Smooth muscle cell of the brain vasculature (primary cell): ENCODE measurements at places on chromosomes 3 and 15.

- DNase-seq = peak; percentile 98
Measured at GRCh38 chr3:128726023-128727016, at the start of gene RAB7A. Gene RAB7A, plus strand, starts transcription at chr3:128726183. Its CDS starts 69,185 bp downstream, at chr3:128795368.

DNA sequence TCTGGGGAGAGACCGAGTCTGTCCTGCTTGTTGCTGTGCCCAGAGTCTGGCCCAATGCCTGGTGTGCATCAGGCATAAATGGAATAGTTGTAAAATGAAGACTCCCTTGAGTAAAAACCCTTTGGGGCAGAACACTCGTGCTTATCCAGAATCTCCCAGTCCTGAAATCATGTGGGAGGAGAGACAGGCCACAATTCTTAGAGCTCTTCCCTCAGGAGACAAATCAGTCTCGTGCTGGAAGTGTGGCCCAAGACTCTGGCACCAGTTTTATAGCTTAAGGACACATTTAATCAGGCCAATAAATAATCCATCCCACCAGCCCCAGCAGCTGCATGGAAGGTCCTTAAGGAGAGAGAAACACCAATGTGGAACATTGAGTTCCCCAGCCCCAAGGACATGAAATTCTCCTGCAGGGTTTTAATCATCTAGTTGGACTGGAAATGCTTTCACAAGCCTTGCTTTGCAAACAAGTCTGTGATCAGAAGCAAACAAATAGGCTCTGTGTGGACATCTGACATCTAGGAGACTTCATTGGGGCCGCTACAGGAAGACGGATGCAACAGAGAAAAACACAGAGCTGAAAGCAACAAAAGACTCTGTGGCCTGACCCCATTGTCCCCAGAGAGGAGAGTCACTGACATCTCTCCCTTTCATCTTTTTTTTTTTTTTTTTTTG, 70.4 kb downstream of the LSM3 start:
- DNase-seq = no peak

GRCh38 chr15:57551715-57552677, 39.7 kb upstream of the MYZAP start:
- no peak for DNase-seq

DNA sequence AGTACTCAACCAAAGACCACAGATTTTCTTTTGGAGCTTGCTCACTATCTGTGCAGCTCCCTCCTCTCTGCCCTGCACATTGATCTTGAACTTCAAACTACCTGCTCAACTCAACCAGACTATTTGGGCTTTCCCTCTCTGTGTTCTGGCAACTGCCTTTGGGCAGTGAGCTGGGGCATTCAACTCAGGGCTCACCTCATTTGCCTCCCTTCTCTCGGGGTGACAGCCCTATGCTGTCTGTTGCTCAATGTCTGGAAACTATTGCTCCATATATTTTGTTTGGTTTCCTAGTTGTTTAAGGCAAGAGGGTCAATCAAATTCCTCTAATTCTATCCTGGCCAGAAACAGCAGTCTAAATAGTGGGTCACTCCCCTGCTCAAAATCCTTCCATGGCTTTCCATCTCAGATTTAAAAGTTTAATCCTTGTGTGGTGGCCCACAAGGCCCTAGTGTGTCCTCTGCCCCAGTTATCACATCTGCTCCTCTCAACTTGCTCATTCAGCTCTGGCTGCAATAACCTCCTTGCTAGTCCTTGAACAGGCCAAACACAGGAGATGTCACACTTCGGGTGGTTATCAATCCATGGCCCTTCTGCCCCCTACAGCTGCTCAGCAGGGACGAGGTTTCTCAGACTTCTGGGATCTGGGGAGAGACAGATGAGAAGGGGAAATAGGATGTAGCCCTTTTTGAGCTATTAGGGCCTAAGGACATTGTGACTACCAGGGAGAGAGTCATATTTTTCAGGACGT, 67.8 kb downstream of the SNRK start:
- DNase-seq = no peak

DNA sequence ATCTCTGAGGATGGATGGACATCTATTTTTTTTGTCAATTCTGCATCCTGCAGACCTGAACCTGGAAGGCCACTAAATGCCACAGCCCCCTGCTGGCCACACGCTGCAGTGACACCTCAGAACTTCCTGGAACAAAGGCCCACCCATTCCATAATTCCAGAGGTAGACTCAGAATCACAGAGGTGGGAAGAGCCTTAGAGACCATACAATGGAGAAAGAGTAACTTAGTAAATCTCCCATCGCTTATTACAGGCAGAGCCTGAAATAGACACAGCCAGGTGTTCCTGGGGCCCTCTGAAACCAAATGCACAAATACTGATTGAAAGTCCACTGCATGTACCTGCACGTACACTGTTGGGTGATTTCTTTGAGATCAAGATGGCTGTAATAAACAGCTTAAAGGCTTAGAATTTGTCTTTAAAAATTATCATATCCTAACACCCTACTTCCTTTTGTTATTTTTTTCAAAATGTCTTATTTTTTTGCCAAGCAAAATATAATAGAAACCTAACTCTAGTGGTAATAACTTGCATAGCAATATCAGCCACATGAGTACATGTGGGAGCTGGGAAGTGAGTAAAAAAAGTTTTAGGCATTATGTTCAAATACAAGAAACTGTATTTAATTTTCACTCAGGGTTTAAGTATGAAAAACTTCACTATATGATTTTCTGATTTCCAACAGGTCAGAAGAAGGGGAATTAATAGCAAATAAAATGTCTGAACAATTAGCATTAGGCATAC, 62.7 kb downstream of the EOMES start:
- no peak for DNase-seq

- no peak for DNase-seq
Measured at GRCh38 chr15:80554560-80554959, 140.6 kb upstream of the ABHD17C start.

DNA sequence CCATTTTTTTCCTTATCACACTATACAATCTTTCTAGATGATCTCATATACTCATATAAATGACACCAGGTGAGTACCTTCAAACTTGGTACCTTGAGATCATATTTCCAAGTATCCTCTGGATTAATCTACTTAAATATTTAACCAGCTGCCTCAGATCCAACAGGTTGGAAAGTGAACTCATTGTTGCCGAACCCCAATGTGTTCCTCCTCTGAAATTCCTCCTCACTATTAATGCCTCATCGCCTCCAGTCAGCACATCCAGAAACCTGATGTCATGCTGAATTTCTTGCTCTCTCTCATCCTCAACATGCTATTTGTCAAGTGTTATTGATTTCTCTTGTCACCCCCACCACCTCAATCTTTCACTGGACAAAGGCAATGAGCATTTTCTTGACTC, 221.8 kb downstream of the FMN1 start:
- no peak for DNase-seq

GRCh38 chr15:24823473-24823872, 131.3 kb upstream of the SNRPN start:
- no peak for DNase-seq

- DNase-seq = no peak
Measured at GRCh38 chr3:8503871-8504610, 2.4 kb downstream of the LMCD1 start.

DNA sequence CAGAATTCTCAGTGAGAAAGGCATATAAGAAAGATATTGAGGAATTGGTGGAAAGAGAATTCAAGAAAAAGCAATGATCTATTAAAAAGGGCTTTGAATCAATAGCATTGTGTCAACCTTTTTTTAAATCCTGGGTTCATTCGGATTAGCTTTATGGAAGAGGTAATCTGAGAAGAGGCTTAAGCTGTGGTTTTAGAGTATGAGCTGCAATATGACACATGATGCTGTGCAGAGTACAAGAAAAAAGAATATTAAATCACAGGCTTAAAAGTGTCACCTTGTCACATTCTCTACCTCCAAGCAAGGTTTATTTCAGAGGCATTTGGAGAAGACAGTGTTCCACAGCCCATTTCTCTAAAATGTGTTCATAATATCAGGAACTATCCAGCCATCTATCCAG, 128.9 kb downstream of the RTP4 start:
- DNase-seq = no peak

- DNase-seq = no peak
Measured at GRCh38 chr3:138479438-138479863, 45.0 kb downstream of the ESYT3 start.

- DNase-seq = no peak
Measured at GRCh38 chr15:58987036-58987435, 427 bp upstream of the RNF111 start.

DNA sequence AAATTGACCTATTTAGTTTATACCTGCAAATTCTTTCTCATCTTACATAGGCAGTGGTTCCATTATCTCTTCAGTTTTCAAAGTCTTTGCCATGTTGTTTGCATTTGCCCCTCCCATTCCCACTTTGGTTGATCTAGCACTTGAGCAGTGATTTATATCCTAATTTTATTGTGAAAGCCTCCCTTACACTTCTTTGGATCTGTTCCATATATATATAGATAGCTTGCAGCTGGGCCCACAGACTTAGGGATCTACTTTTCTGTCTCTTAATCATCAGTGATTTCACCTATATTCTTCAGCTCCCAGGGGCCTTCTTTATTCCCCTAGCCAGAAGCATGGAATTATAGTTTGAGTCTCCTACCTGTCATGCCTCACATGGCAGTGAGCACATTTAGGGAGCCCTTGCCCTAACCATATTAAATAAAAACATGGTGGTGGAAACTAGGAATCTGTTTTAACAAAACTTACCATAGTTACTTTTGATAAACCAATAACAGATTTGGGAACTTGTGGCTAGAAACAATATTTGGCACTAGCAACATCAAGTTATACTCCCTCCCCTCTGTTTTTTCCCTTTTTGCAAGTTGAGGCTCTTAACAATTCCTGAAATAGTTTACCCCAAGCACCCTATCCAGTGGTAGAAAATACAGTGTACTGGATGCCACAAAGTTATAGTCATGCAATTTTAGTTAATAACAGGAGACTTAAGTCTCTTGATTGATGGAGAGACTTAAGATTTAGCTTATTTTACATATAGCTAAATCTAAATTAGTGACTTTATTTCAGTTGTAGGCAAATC, 41.7 kb downstream of the ARIH1 start:
- no peak for DNase-seq

- no peak for DNase-seq
Measured at GRCh38 chr3:39850716-39851032, 41.3 kb downstream of the MYRIP start.

DNA sequence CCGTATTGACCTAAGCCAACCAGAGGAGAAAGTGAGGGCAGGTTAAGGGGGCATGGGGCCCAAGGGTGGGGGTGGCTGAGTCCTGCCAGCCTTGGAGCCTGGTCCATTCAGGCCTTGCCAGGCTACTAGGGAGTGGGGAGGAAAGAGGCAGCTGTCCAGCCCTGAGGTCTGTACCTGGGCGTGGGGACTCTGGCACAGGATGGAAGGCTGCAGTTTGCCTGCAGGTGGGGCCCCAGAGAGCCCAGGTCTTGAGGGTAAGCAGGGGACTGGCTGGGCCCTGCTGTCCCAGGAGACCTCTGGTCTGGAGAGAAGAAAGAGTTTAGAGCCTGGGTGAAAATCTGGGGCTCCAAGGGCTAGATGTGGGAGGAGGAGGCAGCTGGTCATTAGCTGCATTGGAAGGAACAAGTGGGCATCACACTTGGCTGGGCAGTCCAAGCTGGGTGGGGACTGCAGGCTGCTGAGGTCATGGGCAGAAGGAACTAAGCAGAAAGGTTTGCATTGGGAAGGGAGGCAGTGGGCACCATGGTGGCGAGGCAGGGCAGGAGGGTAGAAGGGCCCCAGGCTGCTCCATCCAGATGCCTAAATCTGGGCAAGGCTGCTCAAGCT, 108.4 kb downstream of the OXNAD1 start:
- no peak for DNase-seq
